ENCODE measurements at places on chromosomes 5 and 9.

DNA sequence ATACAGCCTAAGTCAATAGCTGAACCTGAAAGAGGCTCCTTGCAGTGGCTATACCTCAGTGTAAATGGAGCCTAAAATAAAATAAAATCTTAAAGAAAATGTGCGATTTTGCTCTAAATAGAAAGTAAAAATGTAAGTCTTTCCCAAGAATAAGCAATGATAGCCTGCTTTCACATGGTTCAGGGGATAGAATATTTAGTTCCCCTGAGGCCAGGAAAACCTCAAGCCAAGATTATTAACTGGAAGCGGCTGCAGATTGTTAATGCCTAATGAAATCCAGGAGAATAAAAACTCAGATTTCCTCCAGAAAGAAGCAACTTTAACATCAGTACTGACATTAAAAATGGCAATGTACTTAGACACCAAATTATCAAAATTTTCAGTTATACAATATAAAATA is 463.7 kb downstream of the CYLC2 start:
- DNase-seq: no peak

DNA sequence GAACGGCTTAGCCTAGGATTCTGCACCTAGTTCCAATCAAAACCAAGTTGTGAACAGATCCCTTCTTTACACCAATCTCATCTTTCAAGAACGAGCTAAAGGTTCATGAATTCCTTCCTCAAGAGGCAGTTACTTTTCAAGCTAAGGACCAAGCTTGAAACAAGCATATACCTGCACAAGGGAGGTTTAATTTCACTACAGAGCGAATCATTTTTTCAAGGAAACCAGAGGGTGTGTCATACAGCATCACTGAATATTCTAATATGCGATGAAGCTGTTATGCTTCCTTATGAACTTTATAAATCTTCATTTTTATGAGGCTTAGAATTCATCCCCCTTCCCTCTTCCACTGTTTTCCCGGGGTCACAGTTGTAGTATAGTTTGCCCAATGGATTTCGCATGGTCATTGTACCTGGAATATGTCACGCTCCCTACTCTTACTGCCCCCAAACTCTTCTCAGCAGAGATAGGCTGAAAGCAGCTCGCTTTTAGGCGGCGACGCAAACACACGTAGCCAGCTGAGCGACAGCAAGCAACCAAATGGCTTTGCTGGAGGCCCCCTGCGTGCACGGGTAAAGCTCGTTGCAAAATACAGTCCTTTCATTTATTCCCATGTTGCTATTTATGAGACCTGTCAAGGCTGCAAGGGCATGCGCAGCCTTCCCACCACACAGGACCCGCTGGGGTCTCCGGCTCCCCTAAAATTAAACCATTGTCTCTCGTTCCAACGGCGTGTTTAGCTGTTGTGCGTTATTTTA is 832 bp downstream of the LMBRD2 start:
- DNase-seq: peak; percentile 29

GRCh38 chr5:138699482-138699881 is 53.7 kb upstream of the CTNNA1 start:
- DNase-seq: no peak

DNA sequence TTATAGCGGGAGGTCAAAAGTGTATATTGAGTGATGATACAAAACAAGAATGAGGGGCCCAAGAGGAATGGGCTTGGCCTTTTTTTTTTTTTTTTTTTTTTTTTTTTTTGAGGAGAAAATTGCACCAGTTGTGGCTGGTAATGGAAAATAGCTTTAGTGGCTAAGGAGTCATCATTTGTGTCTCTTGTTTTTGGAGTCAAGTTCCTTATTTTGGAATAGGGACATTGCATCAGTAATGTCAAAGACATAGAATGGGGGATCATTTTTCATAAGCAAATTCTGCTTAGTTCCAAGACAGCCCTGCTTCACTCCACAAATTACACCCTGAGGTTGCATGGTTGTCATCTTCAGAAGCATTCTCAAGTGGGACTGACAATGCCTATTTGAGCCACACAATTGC is 137.4 kb downstream of the STK32A start:
- no peak for DNase-seq

- no peak for DNase-seq
Measured at GRCh38 chr5:55724281-55724680, 12.2 kb upstream of the SLC38A9 start.

DNA sequence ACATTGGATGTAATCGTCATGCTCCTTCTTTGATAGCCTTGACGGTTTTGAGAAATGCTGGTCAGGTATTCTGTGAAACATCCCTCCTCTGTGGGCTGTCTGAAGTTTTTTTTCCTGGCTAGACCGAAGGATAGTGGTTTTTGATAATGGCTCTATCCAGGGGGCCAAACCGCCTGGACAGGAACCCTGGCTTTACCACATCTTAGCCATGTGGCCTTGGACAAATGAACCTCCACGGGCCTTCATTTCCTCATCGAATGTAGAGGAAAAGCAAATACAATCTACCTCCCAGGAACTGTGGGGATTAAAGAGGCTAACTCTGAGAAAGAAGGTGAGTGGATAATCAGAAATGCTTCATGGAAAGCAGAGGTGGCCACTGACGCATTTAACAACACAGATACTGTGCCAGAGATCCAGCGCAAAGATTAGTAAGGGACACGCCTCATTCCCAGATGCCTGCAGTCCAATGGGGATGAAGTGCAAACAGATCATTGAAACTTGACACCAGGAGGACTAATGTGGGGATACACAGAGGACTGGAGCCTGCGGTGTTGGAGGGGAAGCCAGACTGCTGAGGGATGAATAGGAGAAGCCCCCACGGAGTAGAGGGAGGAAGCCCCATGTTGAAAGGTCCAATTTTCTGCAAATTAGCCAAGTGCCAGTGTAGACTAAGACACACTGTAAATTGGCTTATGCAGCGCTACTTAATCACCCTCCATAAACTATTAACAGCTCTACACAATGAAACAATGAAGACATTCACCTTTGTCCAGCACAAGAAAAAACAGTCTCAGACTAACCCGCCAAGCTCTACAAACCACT is 41.6 kb downstream of the MYO10 start:
- DNase-seq: no peak

DNA sequence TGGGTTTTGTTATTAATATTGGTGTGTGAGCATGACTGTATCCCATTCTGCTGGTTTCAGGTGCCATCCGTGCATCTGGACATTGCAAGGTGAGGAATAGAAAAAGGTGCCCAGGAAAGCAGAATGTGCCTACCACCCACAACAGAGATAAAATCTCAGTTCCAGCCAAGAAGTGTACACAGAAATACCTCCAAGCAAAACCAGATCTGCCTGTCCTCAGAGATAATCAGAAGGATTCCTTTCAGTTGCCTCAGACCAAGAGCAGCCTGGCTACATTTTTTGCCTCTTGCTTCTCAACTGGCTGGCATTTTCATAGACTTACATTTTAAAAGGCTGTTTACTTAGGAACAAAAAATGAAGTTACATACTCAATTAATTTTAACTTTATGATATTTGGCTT is 12.1 kb upstream of the ABLIM3 start:
- DNase-seq: no peak

DNA sequence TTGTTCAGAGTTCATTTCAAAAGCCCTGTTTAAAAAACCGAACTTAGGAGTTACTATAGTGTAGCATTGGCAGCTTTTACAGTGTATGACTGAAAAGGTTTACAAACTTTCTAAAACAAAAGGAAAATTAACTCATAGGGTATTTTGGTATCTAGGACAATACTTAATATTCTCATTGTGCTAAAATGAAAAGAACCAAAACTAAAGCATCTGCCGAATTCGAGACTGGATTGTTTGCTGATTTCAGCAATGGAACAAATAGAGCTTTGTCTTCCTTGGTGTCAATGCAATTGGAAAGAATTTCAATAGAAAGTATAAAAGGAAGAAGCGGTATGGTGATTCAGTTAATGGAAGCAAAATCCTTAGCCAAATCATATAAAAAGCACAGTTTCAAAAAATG is 254.1 kb downstream of the SLF1 start:
- no peak for DNase-seq

- no peak for DNase-seq
Measured at GRCh38 chr5:128436749-128437188, 101.3 kb downstream of the FBN2 start.

GRCh38 chr9:137445275-137445807 is 4.2 kb upstream of the ENTPD8 start:
- peak; percentile 90 for DNase-seq
